Stimulated activated CD4-positive, alpha-beta T cell treated with anti-CD3 and anti-CD28 coated beads, Interleukin-12 subunit alpha, Interleukin-12 subunit beta, amount 100 ng/mL, for 48 hours (primary cell): ENCODE measurements at places on chromosomes 1 and 21.

- no peak for DNase-seq
Measured at GRCh38 chr1:9537863-9538668, 1.2 kb upstream of the SLC25A33 start.

GRCh38 chr21:17197996-17198395, 314.8 kb upstream of the CXADR start:
- DNase-seq: no peak

- DNase-seq: no peak
Measured at GRCh38 chr1:197150336-197151005, 4.0 kb upstream of the ASPM start.

DNA sequence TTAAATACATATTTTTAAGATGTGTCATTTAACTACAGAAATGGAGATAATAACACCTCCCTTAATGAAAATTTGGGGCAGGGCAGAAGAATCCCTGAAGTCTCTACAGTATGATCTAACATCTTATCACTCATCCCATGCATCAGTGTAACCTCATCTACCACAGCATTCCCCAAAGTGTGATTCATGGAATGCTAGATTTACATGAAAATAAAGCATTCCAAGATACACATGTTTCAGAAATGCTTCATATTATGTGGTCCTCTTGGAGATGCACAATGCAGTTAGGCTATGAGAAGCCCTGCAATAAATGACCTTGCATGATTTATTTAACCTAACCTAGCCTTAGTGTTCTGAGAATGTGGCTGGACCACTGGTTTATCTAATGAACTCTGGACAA, 166.9 kb upstream of the SYT6 start:
- no peak for DNase-seq

GRCh38 chr1:167564612-167565270, 11.2 kb upstream of the CREG1 start:
- no peak for DNase-seq

- DNase-seq: no peak
Measured at GRCh38 chr1:164272156-164272555, 286.8 kb upstream of the PBX1 start.

GRCh38 chr1:233389169-233389568, 61.6 kb downstream of the MAP3K21 start:
- no peak for DNase-seq

DNA sequence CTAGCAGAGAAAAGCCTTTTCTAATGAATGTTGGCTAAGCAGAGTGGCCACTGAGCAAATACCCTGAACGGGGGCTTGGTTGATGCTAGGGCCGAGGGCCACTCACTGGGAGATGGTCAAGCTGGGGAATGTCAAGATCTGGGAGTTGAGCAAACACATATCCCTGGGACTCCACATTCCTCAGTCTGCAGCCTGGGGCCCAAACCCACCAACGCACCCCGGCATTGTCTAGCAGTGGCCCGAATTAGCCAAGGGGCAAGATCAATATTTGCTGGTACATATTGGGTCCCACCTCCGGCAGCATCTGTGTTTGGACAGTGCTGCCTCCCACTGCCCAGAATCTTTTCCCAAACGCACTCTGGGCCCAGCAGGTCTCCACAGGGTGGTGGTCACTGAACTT, 144.1 kb downstream of the TRABD2B start:
- DNase-seq: no peak

GRCh38 chr1:65703853-65704252, 88.8 kb upstream of the PDE4B start:
- no peak for DNase-seq

GRCh38 chr1:119428991-119429390, 14.0 kb downstream of the HSD3B2 start:
- DNase-seq: no peak

DNA sequence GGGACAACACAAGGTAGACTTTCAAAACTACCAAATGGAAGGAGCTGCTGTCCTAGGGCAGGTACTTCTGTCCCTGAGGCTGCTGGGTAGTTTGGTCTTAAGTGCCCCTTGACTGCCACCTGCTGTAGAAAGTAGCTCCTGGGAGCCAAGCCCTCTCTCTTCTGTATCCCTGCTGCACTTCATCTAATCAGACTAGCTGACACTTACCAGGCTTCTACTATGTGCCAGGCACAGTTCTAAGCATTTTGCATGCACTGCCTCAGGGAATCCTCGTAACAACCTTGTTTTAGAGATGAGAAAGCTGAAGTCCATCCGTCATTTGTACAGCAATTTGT, 15.9 kb upstream of the SRSF4 start:
- DNase-seq: no peak

DNA sequence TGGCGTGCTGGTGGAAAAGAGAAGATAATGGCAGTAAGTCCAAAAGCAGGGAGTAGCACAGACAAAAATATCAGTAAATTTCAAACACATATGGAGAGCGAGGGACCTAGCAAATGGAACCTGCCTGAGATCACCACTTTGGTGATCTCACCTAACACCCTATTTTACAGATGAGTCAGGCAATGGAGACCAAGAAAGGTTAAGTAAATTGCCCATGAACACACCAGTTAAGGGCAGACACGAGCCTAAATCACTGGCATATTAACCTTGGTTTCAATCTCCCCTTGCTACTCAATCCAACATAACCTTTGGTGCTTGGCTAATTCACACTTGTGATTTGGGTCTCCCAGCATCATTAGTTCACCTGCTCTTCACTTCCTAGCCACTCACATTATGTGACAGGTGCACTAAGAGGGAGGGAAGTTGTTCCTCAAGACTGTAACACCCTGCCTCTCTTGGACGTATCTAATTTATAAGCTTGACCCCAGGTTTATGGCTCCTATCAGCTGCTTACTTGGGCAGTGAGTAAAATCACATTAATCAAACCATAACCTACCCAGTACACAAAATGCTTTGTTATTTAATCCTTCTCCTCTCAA, 11.5 kb downstream of the ZNF697 start:
- DNase-seq: no peak

DNA sequence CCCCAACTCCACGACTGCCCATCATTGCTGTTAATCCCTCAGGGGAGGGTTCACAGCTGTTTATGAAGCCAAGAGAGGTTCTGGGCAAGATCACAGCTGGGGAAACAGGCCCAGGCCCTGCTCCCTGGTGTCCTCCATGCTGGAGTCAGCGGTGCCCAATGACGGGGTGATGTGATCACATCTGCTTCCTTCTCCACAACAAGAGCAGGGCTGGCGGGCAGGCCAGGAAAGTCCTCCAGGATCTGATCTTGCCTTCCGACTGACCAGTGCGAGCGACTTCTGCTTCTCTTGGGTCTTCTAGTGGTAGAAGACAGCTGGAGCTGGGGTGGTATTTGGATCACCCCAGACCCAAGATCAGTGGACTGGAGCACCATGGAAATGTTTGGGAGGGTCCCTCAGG, 951 bp upstream of the LINGO4 start:
- no peak for DNase-seq

DNA sequence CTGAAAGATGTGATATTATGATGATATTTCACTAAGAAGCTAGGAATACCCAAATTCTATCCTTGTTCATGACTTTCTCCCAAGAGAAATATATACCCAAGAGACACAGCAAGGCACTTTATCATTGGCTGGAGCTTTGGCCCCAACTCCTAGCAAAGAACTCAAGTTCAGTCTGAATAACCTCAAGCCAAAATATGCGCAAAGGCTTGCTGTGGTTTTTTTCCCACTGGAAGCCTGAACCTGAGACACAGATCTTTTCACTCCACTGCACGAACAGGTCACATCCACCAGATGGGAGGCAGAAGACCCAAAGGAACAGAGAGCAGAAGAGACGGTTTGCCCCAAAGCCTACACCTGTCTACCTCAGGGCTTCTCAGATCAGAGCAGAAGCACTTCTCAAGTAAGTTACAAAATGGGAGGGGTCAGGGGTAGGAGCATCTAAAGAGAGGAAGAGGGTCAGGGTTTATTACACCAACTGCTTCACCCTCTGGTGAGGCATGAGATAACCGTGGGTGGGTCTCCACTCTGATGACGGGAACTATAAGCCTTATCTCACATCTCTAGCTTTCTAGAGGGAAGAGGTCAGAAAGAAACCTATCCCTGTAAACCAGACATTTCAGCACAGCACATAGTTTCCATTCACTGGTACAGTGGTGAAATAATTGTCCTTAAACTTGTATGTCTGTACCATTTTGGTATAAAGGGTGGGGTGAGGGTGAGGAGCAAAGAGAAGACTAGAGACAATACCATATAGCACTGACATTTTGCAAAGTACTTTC, 17.1 kb upstream of the CDC42BPA start:
- DNase-seq: no peak
